ENCODE measurements at places on chromosomes 6 and 20.

- DNase-seq, result no peak
Measured at GRCh38 chr6:98840385-98840784, 6.0 kb downstream of the POU3F2 start.

- no peak for DNase-seq
Measured at GRCh38 chr20:2745060-2745910, 52.7 kb downstream of the EBF4 start.

GRCh38 chr20:42650191-42650746 is 539.4 kb downstream of the PTPRT start:
- DNase-seq, result no peak

GRCh38 chr6:129748901-129749748 is 39.1 kb upstream of the ARHGAP18 start:
- DNase-seq, result no peak

DNA sequence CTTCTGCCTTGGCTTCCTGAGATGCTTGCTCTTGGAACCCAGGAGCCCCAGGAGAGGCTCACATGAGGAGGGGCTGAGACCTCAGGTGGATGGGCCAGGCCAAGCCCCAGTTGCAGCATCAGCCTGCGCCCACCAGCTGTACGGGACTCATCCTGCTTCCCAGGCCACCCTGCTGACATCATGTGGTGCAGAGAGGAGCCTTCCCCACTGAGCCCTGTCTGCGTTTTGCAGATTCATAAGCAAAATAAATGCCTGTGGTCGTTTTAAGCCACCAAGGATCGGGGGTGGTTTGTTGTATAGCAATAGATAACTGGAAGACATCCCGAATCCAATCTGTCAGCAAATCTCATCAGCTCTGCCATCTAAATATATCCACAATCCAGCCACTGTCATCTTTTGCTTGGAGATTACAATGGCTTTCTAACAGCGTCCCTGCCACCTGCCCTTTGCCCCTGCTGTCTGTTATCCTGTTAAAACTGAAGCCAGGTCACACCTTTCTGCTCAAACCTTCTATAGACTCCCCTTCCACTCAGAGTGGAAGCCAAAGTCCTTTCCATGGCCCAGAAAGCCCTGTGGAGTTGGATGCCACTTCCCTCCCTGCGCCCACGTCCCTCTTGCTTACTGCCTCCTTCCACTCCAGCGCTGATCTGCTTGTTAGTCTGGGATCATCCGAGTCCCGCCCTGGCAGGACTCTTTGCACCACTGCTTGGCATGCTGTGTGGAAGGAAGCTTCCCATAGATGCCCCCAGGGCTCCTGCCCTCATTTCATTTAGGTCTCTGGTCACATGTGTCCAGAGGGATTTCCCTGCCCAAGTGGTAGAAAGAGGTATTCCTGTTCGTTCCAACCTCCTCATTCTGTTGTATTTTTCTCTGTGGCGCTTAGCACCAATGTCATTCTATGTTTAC is 24.0 kb upstream of the MLN start:
- no peak for DNase-seq

GRCh38 chr6:168349718-168350210 is 30.2 kb upstream of the DACT2 start:
- DNase-seq, result no peak

- DNase-seq, result no peak
Measured at GRCh38 chr20:20276811-20277530, 90.9 kb upstream of the INSM1 start.

DNA sequence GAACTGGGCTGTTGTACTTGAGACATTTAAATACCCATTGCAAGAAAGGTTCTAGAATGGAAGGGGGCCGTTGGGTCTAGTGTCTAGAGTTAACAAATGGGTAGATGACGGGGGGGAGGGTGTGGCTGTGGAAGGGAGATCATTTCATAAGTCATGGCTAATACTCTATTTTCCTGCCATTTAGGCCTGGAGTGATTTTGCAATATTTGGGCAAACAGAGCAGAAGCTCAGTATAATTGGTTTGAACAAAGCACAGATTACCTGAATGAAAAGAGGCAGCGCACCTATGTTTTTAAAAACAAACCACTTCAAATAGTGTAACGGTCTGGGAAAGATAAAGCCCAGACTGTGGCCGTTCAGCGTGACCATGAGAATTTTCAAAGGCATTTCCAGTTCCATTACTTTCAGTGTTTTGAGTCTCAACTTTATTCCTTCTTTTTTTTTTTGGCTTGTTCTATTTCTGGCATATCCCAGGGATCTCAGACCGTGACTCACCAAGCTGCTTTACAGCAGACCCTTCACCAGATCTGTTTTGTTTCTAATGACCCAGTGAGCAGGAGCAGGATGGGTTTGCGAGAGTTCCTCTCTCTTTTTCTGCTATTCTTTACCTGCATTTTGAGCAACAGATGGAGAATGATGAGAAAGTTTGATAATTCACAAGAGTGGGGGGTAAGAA is 73.7 kb downstream of the LYRM2 start:
- DNase-seq, result no peak

- no peak for DNase-seq
Measured at GRCh38 chr20:62412194-62413024, 5.3 kb upstream of the CABLES2 start.

DNA sequence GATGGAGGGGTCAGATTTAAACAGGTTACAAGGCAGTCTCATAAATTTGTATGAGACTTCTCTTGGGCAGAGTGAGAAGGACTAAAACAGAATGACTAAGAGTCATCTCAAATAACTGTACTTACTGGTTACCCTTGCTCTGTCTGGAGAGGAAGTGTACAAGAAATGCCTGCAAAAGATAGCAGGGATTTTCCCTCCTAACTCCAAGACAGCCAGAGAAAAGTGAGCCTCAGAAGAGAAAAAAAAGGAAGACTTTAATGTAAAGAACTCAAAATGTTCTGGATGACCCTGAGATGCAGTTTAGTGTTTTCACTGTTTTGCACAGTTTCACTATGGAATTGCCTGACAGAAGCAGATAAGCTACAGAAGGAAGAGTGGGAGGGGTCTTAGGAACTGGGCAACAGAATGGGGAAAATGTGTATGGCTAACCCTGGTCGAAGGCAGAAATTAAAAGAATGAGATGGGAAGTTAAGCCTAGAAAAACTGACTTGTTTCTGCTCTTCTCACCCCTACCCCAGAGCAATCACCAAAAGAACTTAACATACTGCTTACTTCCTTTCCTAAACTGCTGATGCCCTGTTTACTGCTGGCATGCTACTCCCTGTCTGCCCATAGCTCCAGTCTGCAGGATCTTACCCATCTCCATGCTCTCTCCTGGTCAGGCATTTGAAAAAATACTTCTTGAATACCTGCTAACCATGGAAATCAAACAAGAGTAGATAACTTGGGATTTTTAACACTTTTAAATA is 98.1 kb upstream of the MARCKS start:
- DNase-seq, result no peak

DNA sequence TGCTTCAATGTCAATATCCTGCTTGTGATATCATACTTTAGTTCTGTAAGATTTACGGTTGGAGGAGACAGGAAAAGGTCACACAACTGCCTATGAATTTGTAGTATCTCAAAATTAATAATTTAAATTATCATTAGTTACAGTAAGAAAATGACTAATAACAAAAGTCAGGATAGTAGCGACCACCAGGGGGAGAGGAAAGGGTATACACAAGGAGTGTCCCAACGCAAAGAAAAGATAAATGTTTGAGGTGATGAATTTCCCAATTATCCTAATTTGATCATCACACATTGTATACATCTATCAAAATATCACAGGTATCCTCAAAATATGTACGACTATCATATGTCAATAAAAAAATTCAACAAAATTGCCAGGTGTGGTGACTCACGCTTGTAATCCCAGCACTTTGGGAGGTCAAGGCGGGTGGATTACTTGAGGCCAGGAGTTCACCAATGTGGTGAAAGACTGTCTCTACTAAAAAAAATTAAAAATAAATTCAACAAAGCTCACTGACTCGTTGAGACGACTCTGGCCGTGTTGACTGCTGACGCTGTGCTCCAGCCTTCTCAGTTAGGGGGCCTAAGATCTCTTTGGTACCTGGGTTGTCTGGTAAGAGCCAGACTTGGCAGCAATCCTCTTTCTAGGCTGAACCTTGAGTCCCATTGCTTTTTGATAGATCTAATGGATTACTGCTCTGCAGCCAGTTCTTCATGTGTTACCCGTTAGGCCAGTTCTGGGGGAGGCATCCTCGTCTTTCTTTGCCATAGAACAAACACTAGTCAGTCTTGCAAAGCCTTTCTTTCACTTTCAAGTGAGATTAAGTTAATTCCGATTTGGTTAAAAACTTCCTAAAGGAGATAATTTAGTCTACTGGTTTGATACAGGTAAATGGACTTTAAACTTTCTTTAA is 9.0 kb upstream of the OVOL2 start:
- DNase-seq, result no peak

- DNase-seq, result no peak
Measured at GRCh38 chr6:111176038-111176759, 88.9 kb downstream of the SLC16A10 start.

GRCh38 chr6:74431873-74432580 is 736.0 kb downstream of the CD109 start:
- no peak for DNase-seq

GRCh38 chr6:452301-453067 is 60.9 kb downstream of the IRF4 start:
- DNase-seq, result no peak

- DNase-seq, result no peak
Measured at GRCh38 chr6:166502453-166502852, 84.0 kb downstream of the RAMACL start.

DNA sequence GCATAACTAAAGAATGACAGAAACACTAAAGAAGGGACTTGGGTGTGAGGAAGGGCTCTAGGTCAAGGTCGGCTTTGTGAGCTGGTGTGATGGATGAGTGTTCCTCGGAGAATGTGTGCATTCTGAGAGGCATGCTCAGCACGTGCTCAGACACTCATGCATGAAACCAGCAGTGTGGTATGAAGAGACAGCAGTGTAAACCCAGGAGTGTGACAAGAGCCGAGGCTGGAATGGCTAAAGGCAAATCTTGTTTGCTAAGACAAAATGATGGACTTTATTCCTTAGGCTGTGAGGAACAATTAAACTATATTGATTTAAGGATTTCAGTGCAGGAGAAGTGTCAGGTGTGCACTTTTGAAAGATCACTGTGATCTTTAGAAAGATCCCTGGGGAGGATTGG is 107.4 kb upstream of the MAP7 start:
- DNase-seq, result no peak

- DNase-seq, result no peak
Measured at GRCh38 chr6:15948930-15949900, 179.7 kb upstream of the MYLIP start.

- DNase-seq, result no peak
Measured at GRCh38 chr6:128478230-128479047, 42.0 kb downstream of the PTPRK start.

- no peak for DNase-seq
Measured at GRCh38 chr6:166752928-166753721, 126.1 kb upstream of the RPS6KA2 start.

DNA sequence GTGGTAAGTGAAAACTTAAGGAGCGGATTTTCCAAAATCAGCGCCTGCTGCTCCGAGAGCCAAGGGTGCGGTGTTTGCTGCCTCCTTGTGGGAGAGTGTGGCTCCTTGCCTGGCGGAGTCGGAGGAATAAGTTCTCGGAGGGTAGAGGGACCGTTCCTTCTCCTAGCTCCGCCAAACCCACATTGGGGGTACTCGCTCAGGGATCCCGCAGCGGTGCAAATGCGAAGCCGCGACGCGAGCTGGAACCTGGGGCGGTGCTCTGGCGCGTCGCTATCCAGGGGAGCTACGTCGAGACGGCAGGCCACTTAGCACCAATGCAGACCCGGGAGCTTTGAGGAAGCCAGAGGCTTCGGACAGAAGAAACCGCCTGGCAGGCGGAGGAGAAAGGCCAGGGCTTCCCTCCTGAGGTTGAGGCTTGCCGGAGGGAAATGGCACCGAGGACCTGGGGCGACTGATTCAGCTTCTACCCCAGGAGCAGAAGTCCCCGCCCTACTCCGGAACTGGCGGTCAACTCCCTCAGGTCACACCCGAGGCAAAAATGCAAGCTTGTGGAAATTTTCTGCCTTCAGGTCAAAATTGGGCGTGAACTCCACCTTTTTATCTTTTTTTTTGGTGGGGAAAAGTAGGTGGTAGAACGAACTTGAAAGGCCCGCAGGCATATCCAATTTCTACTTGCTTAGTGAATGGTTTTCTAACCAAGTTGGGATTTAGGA is 5.7 kb upstream of the DDX43 start:
- peak; percentile 9 for DNase-seq

DNA sequence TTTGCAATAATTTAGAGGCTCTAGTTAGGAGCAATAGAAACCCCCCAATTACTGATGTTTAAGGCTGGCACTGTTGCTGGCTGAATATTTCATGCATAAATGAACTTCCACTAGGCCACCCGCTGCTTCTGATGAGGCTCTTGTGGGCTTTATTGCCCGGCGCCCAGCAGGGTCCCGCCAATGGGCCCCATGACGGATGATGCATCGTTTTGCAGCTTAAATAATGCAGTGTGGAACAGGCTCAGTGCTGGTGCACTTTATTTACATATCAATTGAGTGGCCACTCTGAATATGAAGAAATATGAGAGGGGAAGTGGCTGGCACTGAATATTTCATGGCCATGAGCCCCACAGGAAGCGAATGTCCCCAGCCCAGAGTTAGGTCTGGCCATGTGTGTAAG is 155.3 kb upstream of the MAFB start:
- DNase-seq, result no peak

DNA sequence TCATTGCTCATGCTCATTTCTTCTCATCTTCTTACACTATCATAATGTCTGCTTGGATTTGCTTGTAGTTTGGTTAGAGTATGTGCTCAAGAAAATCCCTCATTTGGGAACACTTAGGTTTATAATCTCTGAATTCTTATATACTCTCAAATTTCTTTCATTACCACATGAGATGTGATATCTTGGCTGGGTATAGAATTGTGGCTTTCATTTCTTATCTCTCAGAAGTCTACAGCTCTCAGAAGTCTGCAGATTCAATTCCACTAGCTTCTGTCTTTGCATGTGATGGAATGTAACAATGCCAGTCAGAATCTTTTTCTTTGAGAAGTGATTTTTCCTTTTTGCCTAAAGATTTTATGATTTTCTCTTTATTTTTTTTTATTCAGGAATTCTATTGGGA is 50.9 kb downstream of the STMND1 start:
- no peak for DNase-seq

- DNase-seq, result no peak
Measured at GRCh38 chr6:19968201-19968600, 131.0 kb downstream of the ID4 start.

GRCh38 chr6:105189026-105189820 is 9.4 kb upstream of the POPDC3 start:
- no peak for DNase-seq

DNA sequence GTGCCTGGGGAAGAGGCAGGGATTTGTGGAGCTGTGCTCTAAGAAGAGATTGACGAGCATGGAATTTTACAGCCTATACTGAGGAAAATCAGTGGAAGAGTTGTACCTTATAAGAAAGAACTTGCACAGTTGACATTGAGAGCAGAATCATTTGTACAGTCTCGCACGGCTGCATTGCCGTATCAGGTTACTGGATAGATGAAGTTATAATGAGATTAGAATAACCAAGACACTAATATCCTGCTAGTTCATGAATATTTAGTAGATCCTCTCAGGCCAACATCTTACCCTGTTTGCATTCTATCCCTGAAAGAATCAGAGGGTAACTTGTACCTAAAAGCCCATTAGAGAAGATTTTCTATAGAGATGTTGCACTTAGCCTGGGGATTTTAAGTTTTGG is 447.1 kb downstream of the PREX1 start:
- DNase-seq, result no peak

All from activated CD4-positive, CD25-positive, alpha-beta regulatory T cell (primary cell).